ENCODE measurements at places on chromosomes 16 and 17.
A peak's percentile ranks its signal among the peaks of the same experiment; 100 is the strongest.

GRCh38 chr17:79645022-79645776 lies 34.3 kb upstream of the RBFOX3 start:
- no peak for DNase-seq

GRCh38 chr16:27269300-27270150 lies 953 bp upstream of the NSMCE1 start:
- no peak for DNase-seq

- DNase-seq, result no peak
These were observed 455.7 kb downstream of the CDH8 start for GRCh38 chr16:61580579-61580978.

GRCh38 chr17:44351464-44351863 lies 6.4 kb downstream of the GRN start:
- no peak for DNase-seq

DNA sequence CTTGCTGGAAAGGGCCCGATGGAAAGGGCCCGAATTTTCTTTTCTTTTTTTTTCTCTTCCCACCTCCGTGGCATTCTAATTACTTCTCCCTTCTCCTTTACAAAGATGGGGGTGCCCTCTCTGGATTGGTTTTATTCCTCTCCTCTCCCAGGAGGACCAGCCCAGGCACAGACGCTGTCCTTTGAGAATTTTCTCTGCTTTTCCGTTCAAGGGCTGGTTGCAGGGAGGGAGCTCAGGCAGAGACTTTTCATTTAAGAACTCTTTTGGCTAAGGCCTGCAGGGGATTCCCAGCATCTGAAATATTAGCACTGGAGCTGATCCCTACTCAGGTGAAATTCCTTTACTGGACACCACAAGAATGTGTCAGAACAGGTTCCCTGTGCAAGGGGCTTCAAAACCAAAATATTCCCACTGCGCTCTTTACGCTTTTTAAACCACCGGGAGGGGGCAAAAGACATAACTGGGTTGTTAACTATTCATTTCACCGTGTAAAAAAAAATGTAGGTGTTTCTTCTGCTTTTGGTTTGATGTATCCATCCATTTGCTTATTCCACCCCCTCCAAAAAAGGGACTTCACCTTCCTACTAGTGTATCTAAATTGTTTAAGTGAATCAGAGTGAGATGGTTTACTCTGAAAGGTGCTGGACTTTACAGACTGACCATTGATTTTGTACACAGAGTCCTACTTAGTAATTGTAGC lies 1.4 kb downstream of the NFAT5 start:
- peak; percentile 54 for DNase-seq

- DNase-seq, result peak; percentile 84
These were observed 26.7 kb upstream of the PLCG2 start for GRCh38 chr16:81752225-81752875.

DNA sequence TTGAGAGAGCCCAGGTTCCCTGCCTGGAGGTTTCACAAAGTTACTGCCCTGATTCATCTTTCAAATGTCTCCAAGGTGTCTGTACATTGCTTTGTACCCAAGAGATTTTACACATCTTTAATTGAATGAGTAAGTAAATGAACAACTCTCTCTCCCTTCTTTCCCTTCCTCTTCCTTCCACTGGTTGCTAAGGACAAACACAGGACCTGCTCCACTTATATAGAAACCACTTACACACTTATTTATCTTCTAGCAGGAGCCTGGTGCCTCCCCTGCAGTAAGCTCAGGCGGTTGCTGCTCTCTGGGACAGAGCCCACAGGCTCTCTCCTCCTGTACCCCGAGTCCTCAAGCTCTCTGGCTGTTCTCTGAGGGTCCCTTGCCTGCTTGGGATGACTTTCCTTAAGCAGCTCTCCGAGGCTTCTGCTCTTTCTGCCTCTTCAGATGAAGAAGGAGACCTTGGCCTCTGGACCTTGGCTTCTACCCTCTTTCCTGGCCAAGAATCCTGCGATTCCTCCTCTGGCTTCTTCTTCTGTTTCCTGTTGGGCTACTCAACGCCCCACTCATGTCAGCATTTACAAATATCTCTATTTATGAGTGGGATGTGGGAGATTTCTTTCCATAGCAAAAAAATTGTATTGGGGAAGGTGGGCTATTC lies 9.9 kb downstream of the PIRT start:
- no peak for DNase-seq

GRCh38 chr17:18920911-18921441 lies 31.0 kb upstream of the SLC5A10 start:
- DNase-seq, result no peak

DNA sequence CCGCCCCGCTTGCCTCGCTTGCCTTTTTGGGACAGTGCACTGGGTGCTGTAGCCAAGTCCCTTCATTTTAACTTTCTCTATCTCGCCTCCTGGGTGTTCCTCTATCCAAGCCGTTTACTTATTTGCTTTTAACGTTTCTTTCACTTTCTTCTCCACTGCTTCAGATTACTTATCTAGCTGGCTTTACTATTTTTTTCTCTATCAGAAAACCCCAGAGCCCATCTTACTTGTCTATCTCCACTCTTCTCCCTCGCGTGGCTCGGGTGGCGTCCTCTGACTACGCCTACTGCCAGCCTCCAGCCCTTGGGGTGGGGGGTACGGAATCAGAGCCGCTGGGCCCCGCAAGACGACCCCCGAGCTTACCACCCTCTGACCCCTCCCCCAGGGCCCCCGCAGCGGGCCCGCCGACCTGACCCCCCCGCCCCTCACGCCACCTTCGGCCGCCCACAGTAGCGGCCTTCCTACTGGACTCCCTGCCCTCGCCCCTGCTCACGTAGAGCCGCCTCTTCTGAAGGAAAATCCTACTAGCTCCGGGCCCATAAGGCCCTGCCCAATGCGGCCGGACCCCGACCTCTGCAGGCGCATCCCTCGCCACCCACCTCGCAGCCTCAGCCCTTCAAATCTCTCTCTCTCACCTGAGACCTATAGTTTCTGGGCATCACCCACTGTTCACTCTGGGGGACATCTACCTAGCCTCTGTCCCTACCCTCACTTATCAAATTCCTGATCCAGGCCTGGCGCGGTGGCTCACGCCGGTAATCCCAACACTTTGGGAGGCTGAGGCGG lies 1.0 kb upstream of the SLC12A4 start:
- peak; percentile 53 for DNase-seq

DNA sequence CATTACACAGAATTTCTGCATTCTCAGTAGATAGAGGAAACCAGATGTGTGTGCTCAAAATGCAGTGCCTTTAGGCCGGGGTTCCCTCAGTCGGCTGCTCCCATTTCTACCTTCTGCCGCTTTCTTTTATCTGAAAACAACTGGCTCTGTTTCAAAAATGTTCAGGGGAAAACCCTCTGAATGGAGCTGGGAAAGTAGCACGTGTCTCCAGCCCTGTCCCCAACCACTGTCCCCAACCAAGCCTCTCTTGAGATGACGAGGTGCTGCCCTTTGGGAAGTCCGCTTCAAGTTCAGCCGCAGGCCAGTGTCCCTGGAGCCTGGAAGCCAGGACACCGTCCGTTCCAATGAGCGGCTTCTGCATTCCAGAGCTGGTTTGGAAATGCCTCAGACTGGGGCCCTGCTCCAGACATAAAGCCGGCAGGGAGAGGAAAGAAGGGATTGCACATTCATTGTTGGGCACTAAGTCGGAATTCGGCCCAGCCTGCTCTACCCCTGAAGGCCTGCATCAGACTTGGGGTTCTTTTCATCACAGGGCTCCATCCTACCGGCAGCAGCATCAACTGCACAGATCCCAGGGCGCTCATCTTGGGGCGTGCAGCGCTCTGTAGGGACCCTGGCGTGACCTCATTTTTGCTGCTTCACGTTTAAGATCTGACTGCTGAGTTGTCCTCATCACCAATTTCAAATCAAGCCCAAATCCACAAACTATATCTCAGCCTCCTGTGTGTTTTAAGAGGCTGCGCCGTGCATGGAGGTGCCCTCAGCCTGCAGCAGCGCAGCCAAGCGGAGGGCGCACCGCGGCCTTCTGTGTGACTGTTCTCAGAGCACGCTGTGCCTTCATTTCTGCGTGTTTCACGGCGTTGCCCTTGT lies 111.3 kb downstream of the BANP start:
- DNase-seq, result no peak

- no peak for DNase-seq
These were observed 2.9 kb downstream of the NUP93 start for GRCh38 chr16:56732832-56733231.

DNA sequence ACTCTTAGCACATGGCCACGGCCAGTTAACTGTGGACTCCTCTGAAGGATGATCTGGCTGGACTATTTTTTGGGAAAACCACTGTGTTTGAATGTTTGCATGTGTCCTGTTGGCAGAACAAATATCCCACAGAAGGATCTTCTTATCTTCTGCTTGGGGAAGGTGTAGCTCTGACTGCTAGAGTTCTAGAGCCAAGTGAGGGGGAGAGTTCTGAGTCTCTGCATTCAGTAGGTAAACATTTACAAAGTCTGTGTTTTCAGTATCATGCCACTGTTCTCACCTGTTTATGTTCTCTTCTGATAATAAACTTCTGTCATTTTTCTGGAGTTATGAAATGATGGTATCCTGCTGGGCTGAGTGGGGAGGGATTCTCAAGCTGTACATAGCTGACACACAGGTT lies 241.1 kb downstream of the WWOX start:
- DNase-seq, result no peak

GRCh38 chr17:48544349-48545021 lies 424 bp downstream of the HOXB2 start:
- DNase-seq, result peak; percentile 49

DNA sequence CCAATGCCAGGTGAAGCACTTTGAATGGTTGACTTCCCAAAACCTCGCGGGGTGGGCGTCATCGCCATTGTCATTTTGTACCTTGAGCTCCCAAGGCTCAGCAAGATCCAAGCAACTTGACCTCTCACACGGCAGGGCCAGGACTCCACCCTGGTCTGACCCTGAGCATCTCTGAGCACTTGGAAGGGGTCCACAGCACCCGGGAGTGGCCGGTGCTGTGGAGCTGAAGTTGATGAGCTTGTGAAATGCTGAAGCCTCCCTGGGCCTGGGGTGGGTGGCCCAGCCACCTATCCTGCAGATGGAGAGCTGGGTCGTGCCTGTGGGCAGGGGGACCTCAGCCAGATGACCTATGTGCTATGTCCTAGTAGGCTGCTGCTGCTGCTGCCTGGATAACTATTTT lies 283.3 kb upstream of the FOXF1 start:
- DNase-seq, result no peak

Measured in GM10248 (cell line).